ENCODE measurements at places on chromosomes 1 and 21. TPM values are rescaled to one million over a fixed set of nuclear protein-coding genes. Genes with fewer than 3 reads are reported as not detected.

RPTN gene
- total RNA-seq: not detected

MED8 gene
- total RNA-seq: 80.9 TPM

C2CD4D gene
- total RNA-seq: not detected

FAM167B gene
- 5.8 TPM for total RNA-seq

CNTN2 gene
- 1.8 TPM for total RNA-seq

VSIG8 gene
- total RNA-seq: not detected

DNA sequence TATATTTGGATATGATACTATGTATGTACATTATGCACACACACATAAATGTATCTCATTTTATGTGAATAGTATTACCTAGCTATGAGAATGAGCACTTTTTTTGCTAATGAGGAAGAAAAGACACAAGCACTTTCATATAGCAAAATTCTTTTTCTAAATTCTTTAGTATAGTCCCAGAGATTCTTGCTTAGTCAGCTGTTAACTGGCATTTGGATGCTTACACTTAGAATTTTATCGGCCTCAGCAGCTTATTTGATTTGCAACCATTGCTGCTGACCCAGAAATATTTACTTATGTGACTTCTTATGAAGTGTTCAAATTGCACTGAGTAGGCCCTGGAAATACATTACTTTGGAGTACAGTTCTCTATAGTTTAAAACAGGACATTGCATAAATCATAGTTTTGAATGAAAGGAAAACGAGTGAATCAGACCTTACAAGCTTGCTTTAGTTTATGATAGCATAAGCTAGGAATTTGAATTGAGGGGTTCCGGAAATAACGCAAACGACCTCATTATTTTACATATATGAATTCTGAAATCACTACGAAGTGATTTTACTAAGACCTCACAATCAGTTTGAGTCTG is 653.9 kb upstream of the NEGR1 start:
- peak; percentile 1 for DNase-seq

GRCh38 chr1:220747437-220748088 is 559 bp upstream of the MTARC2 start:
- DNase-seq: no peak

DNA sequence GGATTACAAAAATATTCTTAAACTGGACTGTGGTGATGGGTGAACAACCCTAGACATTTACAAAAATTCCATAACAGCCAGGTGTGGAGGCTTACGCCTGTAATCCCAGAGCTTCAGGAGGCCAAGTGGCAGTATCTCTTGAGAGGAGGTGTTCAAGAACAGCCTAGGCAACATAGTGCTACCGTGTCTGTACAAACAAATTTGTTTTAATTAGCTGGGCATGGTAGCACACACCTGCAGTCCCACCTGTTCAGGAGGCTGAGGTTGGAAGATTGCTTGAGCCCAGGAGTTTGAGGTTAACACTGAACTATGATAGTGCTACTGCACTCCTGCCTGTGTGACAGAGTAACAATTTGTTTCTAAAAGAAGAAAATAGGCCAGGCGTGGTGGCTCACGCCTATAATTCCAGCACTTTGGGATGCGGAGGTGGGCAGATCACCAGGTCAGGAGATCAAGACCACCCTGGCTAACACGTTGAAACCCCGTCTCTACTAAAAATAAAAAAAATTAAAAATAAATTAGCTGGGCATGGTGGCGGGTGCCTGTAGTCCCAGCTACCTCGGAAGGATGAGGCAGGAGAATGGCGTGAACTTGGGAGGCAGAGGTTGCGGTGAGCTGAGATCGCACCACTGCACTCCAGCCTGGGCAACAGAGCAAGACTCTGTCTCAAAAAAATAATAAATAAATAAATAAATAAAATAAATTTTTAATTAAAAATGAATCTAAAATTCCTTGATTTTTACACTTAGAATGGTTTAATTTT is 37.1 kb downstream of the ARID4B start:
- DNase-seq: no peak

DNA sequence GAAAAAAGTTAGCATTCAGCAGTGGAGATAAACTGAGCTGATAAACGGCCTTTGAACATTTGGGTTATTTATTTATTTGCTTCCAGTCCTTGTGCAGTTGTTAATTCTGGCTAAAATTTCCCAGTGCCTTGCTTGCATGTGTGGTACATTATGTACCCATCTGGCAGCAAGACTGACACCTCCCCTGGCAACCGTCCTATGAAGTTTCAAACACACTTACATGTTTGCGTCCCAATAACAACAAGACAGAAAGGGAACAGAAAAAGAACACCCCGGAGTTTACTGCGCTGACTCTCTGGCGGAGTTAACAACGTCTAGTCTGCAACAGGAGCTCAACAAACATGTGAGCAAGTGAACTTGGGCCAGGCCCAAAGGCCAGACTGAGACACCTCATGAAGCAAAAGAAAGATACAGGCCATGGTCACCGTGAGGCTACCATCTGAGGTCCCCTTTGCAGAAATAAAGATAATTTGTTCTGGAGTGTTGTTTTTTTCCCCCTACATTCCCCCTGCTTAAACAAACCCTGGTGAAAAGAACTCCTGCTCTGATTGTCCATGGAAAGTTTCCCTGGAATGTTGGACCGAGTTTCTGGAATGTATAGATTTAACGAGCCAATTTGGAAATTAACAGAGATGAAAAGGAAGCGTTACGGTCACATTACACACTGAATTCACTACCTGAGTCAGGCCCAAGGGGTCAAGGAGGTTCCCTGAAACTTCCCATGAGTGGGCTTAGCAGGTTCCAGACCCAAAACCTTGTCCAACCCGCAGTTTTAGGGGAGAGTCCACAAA is 33.4 kb downstream of the TRABD2B start:
- no peak for DNase-seq

DNA sequence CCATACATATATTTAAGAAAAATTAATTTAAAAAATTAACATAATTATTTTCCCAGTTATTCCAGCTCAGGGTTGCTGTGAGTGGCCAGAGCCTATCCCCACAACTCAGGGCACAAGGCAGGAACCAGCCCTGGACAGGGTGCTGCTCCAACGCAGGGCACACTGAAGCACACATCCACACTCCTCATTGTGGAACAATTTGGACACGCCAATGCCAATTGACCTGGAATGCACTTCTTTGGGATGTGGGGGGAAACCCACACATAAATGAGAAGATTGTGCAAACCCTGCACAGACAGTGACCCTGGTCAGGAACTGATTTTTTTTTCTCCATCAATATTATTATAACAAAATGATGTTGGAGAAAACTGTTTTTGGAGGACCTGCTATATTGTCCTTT is 23.4 kb downstream of the SAMSN1 start:
- DNase-seq: no peak

GRCh38 chr21:16570171-16570570 is 840.4 kb downstream of the USP25 start:
- DNase-seq: peak; percentile 40

- no peak for DNase-seq
Measured at GRCh38 chr21:39686646-39687468, 58.1 kb upstream of the IGSF5 start.

DNA sequence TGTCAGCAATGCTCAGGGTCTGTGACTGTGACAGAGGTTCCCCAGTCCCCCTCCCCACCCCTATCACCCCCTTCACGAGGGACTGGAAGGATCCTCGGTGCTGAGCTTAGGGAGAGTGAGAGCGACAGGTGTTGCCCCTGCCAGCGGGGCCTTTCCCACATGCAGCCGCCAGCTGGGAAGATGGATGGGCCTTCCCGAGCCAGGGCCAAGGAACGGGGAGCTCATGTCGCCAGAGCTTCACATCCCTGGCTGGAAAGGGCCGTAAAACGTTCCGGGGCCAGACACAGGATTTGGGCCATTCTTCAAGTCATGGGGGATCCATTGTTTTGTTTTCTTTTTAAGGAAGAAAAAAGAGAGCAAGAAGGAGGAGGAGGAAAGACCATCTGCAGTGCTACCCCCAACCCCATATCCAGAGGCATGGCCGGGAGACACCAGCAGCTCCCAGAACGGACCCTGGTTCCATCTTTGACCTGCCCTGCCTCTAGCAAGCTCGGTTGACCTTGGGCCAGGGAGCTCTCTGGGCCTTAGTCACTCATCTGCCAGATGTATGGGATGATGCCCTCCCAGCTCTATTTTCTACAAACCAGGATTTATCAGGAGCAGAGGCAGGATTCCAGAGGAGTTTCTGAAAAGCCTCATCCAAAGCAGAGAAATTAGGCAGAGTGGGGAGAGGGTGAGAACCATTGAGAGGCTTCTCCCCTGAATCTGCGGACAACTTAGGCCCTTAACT is 54.1 kb downstream of the TAS1R2 start:
- no peak for DNase-seq

DNA sequence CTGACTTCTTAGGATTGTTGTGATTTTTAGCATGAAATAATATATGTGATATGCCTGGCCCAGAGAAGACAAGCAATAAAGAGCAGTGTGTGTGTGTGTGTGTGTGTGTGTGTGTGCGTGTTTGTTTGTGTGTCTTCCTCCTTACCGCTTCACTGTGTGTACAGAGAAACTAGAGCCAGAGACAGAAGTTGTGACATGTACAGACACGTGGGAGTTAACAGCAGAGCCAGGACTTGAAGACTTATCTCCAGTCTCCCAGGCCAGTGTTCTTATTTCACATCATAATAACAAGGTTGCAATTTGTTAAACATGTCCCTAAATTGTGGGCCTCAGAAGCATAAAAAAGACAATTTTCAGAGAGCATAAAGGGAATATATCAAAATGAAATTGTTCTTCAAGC is 192.0 kb upstream of the JUN start:
- no peak for DNase-seq

GRCh38 chr1:159935719-159936272 is 9.6 kb downstream of the IGSF9 start:
- DNase-seq: peak; percentile 33

DNA sequence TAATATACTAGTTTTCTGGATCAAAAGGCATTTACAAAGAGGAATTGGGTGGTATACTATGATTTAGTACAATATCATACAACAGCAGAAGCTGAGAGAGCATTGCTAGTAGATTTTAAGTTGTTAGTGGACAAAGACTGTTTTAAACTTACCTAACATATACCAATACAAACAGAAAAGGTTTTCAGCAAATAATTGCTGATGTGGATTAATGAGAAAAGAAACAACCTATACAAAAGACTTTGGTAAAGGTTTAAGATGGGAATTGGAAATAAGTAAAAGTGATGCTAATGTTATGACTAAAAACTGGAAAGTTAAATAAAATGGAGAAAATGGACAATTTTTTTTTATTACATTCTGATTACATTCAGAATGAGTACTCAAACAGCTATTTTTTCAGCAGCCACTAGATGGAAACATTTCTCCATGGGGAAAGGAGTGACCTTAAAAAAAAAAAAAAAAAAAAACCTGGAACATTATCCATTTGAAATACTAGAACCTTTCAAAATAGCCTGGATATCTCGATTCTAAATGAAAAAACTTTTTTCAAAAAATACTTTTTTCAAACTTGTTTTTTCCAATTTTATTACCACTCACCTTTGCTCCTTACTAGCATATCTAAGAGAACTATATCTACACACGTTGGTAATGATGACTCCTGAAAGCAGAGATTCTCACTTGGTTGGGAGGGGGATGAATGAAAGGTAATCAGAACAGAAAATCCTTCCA is 55.4 kb downstream of the EPRS1 start:
- peak; percentile 39 for DNase-seq

DNA sequence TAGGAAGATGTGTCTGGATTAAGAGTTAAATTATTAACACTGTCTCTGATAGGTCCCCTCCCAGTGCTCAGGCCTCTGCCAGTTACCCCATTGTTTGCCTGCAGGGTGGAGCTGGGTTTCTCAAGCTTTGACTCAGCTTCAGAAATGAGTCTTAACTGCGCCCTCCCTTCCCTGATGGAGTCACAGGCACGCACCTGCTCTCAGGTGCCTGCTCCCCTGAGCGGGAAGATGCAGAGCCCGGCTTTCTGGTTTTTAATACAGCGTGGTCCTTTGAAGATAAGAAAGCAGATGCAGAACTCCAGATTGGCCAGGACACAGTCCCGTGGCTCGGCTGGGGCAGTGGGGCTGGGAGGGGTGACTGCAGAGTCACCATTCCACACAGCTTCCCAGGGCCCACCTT is 3.2 kb upstream of the SPRR4 start:
- no peak for DNase-seq

- DNase-seq: no peak
Measured at GRCh38 chr1:150749720-150750311, 15.8 kb downstream of the CTSS start.

- DNase-seq: peak; percentile 45
Measured at GRCh38 chr1:232988572-232989040, 38.2 kb downstream of the NTPCR start.

GRCh38 chr21:34908419-34909055 is 140.6 kb downstream of the RUNX1 start:
- DNase-seq: no peak

DNA sequence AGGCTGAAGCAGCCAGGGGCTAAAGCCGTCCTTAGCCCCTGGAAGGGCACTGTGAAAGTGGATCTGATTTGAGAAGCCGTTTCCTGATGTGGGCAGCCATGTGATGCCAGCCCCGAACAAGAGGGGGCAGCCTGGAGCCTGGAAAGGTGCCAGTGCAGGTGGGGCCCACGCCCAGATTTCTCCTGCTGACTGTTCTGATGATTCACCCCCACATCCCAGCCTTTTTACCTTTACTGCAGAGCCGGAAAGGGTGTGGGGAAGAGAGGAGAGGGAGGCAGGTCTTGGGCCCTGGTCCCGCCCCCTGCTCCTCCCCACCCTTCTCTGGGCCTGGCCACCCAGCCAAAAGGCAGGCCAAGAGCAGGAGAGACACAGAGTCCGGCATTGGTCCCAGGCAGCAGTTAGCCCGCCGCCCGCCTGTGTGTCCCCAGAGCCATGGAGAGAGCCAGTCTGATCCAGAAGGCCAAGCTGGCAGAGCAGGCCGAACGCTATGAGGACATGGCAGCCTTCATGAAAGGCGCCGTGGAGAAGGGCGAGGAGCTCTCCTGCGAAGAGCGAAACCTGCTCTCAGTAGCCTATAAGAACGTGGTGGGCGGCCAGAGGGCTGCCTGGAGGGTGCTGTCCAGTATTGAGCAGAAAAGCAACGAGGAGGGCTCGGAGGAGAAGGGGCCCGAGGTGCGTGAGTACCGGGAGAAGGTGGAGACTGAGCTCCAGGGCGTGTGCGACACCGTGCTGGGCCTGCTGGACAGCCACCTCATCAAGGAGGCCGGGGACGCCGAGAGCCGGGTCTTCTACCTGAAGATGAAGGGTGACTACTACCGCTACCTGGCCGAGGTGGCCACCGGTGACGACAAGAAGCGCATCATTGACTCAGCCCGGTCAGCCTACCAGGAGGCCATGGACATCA is at the start of gene SFN:
Gene SFN (plus strand): TSS at position 369 of the 904 bp plus-strand sequence. CDS start 64 bp downstream, at position 433.
- peak; percentile 85 for DNase-seq

DNA sequence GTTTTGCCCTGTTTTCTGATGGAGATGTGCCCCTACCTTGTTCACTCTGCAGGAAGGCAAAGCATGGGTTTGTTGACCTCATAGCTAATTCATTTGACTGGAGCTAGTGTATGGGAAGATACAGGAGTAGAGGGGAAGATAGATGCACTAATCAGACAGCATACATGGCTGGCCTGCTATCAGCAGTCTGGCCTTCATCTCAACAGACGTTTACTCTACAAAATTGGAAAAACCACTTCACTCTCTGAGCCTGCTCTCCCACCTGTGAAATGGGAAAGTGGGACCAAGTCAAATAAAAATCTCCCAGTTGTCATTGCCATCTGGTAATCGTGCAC is 235.2 kb upstream of the RAB4A start:
- no peak for DNase-seq

Data from A172 (cell line).